HL-60 (cell line): ENCODE measurements at places on chromosomes 5 and 9.

DNA sequence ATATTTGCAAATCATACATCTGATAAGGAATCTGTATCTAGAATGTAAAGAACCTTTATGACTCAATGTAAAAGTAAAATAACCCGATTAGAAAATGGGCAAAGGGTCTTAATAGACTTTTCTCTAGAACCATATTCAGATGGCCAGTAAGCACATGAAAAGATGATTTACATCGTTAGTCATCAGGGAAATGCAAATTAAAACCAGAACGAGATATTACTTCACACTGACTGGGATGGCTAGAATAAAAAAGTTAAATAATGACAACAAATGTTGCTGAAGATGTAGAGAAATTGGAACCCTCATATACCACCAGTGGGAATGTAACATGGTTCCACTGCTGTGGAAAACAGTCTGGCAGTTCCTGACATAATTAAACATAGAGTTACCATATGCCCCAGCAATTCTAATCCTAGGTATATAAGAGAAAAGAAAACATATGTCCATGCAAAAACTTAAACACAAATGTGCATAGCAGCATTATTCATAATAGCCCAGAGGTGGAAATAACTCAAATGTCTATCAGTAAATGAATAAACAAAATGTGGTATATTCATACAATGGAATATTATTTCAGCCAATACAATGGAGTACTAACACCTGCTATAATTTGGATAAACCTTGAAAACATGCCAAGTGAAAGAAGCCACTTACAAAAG lies 100.4 kb upstream of the MAMDC2 start:
- DNase-seq, result no peak

- no peak for DNase-seq
Observed at GRCh38 chr9:110148384-110148783, 59.6 kb downstream of the C9orf152 start.

GRCh38 chr5:140240987-140241706 lies 61.8 kb downstream of the PFDN1 start:
- DNase-seq, result no peak

DNA sequence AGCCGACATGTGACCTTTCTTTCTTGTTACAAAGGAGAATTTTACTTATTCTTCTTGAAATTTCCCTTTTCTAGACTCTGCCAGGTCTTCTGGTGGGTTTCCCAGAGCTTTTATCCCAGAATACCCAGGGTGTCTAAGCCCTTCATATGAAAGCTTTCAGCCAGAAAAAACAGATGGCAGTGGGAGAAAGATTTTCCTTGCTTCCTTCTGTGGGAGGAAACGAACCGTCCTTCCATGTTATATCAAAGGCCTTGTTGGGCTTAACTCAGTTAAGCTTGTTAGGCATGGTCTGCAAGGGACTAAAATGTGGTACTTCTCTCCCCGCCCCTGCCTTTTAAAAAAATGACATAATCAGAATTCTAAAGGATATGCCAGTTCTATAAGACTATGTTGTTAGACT lies 47.5 kb downstream of the SPATA31D1 start:
- DNase-seq, result no peak

DNA sequence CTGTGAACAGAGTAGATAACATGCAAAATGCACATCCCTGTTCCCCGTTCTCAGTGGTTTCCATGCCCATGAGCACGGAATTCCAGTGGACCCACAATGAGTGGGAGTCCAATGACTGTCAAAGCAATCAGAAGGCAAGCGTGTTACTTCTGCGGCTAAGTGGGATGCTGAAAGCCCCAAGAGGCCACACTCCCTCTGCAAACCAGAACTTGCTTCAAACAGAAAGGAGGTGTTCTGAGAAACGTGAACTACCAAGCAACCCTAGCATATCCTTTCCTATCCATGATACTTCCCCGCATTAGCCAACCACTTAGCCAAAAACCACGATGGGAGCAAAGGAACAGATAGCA lies 21.7 kb upstream of the MVB12B start:
- no peak for DNase-seq

GRCh38 chr9:128298535-128299482 lies 22.7 kb downstream of the SWI5 start:
- DNase-seq, result no peak

- no peak for DNase-seq
Observed at GRCh38 chr9:14686168-14686567, 7.1 kb downstream of the ZDHHC21 start.

DNA sequence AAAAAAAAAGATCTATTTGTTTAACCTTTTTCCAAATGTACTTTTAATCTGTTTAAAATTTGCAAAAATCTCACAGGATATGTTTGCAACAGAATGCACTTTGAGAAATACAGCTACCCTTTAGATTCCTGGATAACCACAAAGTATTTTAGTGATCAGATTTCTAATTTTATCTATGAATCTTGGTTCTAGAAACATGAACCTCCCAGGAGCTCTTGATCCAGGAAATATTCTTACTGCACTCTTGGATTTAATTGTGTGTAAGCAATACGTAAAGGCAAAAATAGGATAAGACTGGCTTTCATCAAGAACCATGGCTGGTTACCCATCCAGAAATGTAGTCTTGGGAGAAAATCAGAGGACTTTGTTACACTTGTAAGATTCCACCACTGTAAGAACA lies 1581.8 kb upstream of the WWC1 start:
- no peak for DNase-seq

DNA sequence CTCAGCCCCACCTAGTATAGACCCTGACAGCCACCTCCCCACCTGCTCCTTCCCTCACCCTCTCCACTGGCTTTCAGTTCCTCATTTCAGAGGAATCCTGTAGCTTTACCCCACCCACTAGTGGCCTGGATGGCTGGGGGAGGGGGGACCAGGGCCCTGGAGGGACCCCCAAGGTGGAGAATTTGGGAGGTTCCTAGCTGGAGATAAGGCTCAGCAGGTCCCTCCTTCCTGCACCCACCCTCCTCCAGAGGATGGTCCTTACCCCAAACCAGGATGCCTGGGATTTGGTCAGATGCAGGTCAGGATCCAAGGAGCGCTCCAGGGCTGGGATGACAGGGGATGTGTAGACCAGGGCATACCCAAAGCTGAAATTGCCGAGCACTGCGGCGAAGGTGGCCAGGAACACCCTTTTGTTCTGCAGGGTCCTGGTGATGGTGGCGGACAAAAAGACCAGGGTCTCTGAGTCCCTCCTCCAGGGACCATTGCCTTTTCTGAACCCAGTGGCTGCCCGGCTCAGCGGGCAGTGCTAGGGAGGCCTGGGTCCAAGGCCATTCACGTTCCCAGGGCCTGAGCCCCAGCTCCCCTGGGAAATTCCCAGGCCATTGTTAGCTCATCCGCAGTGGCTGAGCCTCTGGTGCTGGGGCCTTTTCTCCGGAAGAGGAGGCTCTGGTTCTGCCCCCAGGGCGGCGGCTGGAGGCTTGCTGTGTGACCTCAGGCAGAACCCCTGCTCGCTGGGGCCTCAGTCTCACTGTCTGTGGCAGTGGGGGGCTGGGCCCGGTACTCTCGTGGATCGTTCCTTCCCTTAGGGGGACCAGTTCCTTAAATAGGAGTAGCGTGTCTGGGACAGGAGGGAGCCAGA lies 678 bp downstream of the SLC2A6 start:
- DNase-seq, result no peak
